ENCODE measurements at places on chromosomes 3 and 15.

- no peak for DNase-seq
These were observed 16.4 kb downstream of the MAPKAPK3 start for GRCh38 chr3:50633230-50633790.

GRCh38 chr3:44926172-44926571, 49.8 kb downstream of the ZDHHC3 start:
- DNase-seq = no peak

- no peak for DNase-seq
These were observed 14.9 kb upstream of the WNT7A start for GRCh38 chr3:13894807-13895154.

- no peak for DNase-seq
These were observed 82.8 kb downstream of the PPARG start for GRCh38 chr3:12371525-12372140.

DNA sequence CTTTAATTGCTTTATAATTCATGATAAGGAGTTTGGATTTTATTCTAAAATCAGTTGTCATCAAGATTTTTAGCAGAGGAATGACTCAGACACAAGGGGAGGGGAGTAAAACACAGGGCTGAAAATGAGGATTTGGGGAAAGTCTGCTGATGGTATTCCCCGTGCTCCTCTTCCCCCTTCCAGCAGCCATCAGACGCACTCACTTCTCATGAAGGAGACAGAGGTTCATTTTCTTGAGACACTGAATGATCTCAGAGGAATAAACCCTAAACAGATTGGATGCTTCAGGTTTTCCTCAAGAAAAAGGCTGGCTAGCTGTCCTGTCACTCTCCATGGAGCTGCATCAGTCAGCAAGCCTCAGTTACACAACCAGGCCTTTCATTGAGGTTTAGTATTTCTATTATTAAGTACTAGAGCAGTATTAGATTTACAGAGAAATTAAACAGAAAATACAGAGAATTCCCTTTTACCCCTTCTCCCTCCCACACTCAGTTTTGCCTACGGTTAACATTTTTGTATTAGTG, 166.4 kb downstream of the C3orf70 start:
- DNase-seq = no peak

DNA sequence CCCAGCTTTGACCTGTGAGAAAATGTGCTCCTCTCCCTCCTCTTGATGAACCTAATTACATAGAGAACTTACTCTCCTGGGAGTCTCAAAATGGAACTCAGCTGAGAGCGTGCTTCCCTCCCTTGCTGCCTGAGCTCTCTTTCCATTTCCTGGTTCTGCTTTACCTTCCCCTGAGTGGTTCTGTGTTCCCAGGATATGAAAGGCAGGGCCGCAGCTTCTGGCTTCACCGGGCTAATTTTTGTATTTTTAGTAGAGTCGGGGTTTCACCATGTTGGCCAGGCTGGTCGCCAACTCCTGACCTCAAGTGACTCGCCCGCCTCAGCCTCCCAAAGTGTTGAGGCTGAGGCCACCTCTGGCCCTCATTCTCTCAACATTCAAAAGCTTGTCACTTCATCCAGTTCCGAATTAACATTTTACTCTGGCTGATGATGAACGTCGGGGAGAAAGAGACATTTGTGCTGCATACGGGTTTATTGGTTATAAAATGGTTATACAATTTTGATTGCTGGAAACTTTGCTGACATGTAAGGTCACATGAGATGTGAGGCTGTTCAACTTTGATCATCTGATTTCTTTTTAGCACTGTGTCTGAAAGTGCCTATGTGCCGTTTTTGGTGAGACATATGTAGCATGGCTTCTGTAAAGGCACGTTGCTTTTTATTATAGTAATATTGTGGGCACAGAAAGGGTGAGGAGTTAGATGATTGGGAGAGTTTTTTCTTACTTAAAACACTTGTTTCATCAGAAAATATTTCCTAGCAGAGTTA, 6.6 kb downstream of the PLS1 start:
- DNase-seq = no peak

DNA sequence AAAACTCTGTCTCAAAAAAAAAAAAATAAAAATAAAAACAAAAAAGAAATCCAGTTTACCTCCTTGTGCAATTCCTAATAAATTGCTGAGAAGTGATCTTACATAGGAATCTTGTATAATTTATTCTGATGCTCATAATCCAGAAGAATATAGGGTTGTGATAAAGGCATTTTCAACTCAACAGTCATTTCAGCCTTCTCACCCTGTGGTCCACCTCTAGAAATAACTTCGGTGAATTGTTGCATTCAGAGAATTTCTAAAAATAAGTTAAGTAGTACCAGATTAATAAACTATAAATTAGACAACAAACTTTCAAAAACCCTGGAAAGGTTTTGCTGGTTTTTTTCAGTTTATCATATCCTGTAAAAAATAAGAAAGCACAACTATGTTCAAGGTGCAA, 20.2 kb downstream of the RAF1 start:
- no peak for DNase-seq

GRCh38 chr15:50148362-50148963, 29.4 kb upstream of the ATP8B4 start:
- DNase-seq = peak; percentile 40

GRCh38 chr3:111768571-111769100, 90.4 kb upstream of the PHLDB2 start:
- peak; percentile 47 for DNase-seq

GRCh38 chr3:155744010-155744625, 753 bp downstream of the PLCH1 start:
- peak; percentile 91 for DNase-seq

DNA sequence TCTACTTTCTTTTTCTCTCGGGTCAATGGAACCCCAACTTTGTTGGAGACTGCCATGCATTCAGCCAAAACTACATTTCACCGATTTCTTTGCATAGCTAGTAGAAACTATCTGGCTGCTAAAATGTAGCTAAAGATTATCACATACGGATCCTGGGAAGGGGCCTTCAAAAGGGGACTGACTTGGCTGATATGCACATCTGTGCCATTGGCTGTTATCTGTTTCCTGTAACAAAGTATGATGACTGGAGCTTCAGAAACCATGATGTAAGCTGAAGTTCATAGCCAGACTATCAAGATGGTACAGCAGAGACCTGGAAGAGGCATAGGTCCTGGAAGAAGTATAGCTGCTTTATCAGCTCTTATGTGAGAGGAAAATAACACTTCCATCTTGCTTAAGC, 179.1 kb downstream of the NSUN3 start:
- no peak for DNase-seq

DNA sequence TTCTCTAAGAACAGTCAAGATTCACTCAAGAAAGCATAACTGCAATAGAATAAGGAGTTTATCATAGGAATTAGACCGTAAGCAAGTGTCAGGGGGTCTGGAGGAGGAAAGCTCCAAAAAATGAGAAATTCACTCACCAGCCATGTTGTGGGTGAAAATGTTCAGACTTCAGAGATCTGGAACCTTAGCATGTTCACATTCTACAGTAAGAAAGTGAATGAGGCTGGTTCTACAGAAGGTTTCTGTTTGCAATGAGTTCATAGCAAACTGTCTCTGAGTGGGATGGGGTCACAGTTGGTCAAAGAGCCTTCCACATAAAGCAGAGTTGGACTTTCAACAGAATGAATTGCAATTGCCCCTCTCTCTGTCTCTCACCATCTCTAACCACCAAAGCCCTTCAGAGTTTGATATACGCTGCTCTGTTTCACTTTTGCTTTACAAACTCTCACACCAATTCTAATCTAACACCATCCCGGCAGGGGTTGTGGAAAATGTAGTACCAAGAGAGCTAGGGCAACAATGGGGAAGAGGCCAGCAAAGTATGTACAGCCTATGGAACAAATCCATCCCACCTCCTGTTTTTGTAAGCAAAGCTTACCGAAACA, 581.8 kb upstream of the UBE2E2 start:
- no peak for DNase-seq
